ENCODE measurements at places on chromosomes 6 and 20.

DNA sequence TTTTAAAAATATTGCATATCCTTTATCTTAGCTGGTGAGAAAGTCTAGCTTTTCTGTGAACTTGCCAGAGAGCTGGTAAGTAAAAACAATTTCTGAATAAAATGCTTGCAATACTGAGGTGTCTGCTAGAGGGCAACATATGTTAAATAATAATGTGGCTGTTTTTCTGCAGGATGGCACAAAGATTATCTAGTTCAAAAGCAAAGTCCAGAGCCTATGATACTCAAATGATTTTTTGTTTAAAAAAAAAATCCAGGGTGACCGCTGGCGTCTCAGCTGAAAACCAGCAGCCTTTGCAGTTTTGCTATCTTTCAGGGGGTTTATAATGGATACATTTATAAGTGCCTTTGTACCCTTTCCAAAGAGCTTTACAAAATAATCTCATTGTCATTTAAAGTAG, 194.9 kb downstream of the PHACTR1 start:
- peak; percentile 70 for DNase-seq

DNA sequence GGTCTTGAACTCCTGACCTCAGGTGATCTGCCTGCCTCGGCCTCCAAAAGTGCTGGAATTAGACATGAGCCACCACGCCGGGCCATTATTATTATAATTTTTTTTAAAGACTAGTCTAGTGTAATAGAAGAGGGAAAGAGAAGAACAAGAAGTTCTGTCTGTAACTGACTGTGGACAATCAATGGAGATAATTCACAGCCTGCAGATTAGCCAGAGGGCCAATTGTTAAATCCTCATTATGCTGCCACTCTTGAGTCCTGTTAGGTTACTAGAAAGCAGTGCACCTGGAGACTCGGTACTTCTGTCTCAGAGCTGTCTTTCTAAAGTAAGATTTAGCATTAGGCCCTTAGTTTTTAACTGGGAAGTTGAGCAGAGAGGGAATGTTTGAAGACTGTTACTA, 37.5 kb downstream of the CARMIL1 start:
- no peak for DNase-seq

- DNase-seq: no peak
Measured at GRCh38 chr20:32433311-32434021, 75.3 kb downstream of the ASXL1 start.

GRCh38 chr6:6393069-6393529, 72.6 kb upstream of the F13A1 start:
- no peak for DNase-seq

DNA sequence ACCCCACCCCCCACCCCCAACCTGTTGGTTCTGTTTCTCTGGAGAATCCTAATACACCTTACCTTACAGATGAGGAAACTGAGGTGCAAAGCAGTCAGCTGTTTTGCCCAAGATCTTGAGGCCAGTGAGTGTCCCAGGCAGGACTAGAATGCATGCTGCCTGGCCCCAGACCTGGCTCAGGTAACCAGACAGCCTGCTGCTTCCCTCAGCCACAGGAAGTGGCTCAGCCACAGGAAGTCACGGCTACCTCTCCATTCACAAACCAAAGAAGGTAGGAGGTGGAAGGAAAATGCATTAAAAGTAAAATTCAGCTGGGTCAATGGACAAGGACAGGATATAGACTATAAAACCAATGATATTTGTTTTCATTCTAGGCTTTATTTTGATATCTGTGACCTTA, 517.6 kb downstream of the CD83 start:
- peak; percentile 26 for DNase-seq

- DNase-seq: no peak
Measured at GRCh38 chr20:56004007-56004406, 1.3 kb downstream of the CBLN4 start.

- no peak for DNase-seq
Measured at GRCh38 chr6:24270011-24270410, 87.8 kb downstream of the DCDC2 start.

DNA sequence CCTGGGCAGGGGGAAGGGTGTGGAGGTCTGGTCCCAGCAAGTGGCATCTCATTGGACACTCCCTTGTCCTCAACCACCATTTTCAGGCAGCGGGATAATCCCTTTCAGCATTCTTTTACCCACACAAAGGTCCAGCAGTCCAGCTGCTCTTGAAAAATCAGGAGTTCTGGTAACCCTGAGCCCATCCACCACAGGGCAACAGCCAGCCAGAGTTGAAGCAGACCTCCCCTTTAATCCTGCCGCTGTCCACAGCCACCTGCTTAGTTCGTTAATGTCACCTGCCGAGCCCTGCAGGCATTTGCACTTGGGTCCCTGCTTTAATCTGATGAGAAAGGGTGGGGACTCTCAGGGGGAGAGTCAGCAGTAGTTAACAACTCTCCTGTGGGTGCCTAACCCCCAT, 11.1 kb downstream of the TMEM74B start:
- no peak for DNase-seq

- DNase-seq: no peak
Measured at GRCh38 chr6:137487869-137488149, 6.4 kb downstream of the OLIG3 start.

GRCh38 chr20:36815454-36816091, 42.0 kb upstream of the DSN1 start:
- DNase-seq: no peak

DNA sequence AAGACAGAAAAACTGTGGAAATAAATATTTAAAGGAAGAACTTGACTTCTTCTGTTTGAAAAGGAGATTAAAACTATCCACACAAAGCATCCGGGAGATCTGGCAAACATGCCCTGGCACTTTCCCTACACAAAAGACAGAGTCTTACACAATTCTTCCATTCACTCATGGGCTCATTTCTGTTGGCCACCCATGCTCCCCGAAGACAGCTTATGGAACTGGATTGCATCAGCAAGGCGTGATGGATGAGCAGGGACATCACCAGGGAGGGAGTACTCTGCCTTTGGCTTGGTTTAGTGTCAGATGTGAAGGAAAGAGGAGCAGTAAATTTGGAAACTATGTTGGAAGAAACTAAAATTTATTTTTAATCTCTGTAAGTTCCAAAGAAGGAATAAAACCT, 379.3 kb downstream of the CD109 start:
- DNase-seq: no peak

- DNase-seq: peak; percentile 90
Measured at GRCh38 chr20:327186-328026, 2.1 kb downstream of the SOX12 start.

DNA sequence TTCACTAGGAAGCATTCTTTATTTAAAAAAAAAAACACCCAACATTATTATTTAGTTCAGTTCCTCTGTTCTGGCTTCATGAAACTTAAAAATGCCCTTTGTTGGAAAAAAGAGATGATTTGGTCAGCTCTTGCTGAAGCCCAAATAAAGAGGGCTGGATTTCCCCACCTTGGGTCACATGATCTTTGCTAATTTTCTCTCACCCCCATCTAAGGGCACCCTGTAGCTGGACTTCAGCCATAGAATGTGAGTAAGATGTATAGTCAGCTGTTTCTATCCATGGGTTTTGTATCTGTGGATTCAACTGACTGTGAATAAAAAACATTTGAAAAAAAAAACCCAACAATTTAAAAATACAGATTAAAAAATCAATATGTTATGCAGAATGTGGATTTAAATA, 213.9 kb upstream of the SULF2 start:
- DNase-seq: no peak

DNA sequence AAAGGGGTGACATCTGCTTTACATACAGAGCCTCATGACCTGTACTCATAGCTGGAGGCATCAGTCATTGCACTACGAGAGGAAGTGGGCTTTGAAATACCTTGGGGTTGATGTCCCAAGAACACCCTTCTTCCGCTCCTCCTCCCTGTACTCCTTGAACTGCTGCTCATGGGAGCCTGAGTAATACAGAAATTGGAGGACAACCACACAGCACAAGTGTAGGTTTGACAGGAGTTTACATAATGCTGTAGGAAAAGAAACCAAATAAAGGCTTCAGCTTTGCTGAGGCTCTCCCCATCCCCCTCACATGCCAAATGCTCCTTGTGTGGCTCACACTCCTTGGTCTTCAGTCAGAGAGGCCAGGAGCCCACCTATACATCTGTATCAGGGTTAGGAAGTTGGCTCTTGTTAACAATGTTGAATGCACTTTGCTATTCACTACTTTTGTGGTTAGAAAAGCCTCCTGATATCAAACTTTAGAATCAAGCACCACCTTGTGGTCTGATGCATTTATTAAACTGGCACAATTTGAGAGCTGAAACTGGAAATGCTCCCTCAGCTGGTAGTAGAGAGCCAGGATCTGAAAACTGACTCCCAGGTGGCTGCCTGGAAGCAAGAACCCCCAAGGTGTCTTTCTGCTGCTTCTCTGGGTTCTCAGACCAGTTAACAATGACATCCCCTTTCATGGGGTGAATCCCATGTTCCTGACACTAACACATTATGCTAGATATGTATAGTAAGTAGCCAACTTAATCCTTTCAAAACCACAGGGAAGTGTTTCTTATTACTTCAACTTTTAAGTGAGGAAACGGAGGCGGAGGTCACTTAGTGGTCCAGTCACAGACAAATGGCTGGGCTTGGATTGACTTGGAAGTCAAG, 56.2 kb upstream of the EDN1 start:
- peak; percentile 76 for DNase-seq

DNA sequence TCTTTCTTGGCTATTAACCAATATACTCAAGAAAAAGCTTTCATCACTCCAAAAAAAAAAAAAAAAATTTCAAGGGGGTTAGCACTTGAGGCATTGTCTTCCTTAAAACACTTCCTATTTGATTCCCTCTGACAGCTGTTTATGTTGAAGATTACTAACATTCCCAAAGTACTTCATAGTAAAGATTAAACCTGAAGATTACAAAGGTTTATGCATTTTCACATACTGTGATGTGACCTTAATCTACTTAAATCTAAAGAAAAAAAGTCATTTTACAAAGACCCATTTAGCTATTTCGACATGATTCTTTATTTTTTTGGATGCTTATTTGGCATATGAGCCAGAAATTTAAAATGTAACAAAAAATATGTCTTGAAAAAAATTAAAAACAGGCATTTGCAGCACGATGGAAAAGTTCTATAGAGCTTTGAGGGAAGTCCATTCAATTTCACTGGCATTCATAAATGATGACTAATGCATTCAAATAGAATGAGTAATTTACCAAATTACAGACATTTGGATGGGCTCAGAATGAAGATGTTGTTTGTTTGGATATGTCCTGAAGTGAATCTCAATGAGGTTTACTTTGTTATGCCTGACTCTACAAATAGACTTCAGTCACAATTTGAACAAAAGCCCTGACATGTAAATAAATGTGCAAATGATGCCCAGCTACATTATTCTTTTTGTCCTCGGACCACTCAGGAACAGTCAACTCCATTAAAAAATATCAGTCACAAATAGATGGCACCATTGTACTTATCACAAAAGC, 674.6 kb upstream of the MARCKS start:
- no peak for DNase-seq

DNA sequence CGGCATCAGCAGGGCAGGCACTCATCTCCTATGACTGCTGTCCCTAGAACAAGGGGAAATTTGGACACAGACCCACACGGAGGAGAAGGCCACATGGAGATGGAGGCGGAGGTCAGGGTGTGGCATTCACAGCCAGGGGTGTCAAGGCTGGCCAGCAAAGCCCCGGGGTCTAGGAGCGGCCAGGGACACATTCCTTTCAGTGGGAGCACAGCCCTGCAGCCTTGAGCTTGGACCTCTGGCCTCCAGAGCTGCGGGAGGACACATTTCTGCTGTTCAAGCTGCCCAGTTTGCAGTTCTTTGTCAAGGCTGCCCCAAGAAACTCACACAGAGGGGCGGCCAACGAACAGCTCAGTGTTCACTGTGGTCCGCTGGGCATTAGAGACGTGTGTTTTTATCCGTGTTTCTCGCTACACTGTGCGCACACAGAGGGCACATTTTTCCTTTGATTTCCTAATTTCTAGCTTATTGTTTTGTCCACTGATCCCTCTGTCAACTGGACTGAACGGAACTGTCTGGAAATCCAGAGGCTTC, 93.4 kb upstream of the MPC1 start:
- no peak for DNase-seq
